ENCODE measurements at places on chromosomes 7 and 10.

DNA sequence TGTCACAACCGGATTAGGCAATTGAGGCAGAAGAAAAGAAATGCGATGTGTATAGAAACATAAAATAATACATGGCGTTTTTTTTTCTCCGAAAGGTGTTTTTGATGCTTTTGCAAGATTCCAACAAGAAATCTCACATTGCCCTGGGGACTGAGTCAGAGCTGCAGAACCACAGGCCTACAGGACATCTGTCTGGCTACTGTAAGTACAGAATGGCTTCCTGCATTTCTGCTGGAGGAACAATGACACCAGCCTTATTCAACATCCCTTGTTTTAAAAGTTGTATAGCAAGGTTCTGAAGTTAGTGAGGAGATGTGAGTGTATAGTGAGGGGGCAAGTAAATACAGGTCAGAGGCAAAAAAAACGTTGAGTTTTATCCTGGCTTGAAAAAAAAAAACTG, 256.4 kb downstream of the ABCA13 start:
- no peak for DNase-seq

- DNase-seq = no peak
These were observed 63.0 kb upstream of the SP4 start for GRCh38 chr7:21364801-21365271.

GRCh38 chr7:155715111-155715805, 70.8 kb downstream of the RBM33 start:
- no peak for DNase-seq

- DNase-seq = no peak
These were observed 33.6 kb downstream of the DNMBP start for GRCh38 chr10:99975942-99976809.

DNA sequence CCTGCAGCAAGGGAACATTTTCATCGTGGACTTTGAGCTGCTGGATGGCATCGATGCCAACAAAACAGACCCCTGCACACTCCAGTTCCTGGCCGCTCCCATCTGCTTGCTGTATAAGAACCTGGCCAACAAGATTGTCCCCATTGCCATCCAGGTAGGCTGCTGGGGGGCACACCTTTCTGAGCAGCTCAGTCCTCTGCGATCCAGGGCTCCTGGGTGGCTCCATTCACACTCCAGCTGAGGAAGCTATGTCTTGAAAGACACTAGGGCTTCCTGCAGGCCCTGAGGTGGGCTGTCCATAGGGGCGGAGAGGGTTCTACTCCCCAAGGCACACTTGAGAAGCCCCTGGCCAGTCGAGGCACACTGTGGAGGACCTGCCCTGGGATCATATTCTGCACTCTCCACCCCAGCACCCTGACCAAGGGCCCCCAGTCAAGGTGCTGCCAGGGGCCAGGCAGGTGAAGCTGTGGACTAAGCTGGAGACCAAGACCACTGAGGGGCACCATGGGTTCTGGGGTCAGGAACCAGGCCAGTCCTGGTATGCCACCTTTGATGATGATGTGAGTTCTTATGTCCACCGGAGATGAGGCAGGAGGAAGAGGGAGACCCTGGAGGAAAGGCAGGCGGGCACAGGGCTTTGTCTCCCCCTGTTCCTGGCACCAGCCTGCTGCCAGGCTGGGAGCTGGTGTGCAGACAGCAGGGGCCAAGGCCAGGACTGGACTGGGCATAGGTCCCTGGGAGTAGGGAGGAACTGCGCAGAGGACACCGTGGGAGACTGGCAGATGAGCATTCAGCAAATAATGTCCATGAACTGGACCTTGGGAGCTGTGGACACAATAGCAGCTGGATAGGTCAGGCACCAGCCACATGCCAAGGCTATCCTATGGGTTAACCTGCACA, 54.8 kb downstream of the ALOX5 start:
- no peak for DNase-seq

GRCh38 chr7:39950473-39951225, 593 bp downstream of the CDK13 start:
- no peak for DNase-seq

DNA sequence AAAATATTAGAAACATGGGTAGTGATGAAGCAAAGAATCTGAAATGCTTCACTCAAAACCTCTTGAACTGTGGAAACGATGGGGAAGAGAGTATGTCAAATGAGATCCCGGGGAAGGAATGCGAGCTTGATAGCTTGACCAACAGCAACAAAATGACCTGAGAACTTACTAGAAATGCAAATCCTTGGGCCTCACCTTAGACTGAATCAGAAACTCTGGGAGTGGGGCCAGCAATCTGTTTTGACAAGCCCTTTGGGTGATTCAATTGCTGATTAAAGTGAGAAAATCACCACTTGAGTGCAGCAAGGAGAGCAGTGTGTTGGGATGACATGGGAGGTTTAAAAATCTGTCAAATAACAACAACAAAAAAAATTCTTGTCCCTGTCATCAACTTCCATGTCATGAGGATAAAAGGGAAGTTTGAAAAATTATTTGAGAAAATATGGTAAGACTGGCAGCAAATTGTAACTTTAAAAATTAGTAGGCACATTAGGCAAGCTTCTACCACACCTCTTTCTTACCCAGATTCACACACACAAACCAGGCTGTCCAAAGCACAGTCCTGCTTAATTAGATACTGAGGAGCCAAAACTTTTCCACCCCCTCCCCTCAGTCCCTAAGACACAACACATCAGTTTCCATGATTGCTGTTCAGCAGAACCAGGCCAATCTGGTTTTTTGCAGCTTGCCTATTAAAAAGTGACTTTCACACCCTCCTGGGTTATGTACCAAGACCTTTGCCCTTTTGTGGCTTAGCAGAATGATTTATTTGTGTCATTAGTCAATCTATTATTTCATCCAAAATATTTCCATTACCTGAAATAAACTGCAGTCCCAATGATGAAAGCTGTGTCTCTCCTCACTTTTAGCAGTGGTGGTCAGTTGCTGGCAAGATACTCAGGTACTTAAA, 15.6 kb downstream of the CALCR start:
- no peak for DNase-seq

DNA sequence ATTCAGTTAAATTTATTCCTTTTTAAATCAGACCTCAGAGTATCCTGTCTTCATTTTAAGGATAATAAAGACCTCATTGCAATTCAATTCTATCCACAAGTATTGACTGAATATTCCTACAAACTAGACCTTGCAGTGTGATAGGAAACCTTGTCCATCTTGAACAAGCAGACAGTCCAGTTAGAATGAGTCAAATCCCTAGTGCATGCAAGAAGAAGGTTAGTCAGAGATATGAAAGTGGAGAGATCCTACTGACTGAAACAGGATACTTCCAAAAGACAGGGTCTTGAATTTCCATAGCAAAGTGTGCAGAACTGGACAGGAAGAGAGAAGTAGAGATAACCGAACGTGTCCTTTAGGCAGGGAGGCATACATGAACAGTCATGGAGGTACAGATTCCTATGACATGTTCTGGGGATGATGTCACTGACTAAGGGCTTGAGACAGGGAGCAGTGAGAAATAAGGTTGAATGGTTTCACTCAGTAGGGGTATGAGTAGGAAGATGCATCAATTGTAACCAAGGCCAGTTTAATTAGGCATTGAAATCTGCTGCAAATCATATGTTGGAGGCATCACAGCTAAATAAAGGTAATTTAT, 45.2 kb downstream of the PPP1R3A start:
- no peak for DNase-seq

GRCh38 chr7:80781561-80781979, 137.3 kb downstream of the SEMA3C start:
- DNase-seq = no peak

GRCh38 chr7:22386206-22386858, 29.4 kb upstream of the RAPGEF5 start:
- no peak for DNase-seq

DNA sequence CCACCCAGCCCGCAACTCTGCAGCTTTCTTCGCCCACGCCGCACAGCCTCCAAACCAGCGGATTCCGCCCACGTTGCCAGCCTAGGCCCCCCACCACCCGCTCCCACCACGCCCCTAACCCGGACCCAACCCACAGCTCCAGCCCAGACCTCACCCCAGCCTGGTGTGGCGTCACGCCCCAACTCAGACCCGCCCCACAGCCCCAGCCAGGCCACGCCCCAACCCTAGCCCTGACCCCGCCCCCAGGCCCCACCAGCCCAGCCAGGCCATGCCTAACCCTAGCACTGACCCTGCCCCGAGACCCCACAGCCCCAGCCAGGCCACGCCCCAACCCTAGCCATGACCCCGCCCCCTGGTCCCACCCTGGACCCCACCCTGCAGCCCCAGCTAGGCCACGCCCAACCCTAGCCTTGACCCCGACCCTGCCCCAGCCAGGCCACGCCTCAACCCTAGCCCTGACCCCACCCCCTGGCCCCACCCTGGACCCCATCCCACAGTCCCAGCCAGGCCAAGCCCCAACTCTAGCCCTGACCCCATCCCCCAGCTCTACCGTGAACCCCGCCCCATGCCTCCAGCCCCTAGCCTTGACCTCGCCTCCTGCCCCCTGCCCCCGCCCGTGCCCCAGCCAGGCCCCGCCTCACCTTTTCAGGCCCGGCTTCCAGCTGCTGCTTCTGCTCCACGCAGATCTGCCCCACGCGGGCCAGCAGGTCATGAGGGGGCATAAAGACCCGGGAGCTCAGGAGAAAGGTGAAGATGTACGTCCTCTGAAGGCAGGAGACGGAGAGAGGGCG, 64.0 kb downstream of the RASGEF1A start:
- no peak for DNase-seq

DNA sequence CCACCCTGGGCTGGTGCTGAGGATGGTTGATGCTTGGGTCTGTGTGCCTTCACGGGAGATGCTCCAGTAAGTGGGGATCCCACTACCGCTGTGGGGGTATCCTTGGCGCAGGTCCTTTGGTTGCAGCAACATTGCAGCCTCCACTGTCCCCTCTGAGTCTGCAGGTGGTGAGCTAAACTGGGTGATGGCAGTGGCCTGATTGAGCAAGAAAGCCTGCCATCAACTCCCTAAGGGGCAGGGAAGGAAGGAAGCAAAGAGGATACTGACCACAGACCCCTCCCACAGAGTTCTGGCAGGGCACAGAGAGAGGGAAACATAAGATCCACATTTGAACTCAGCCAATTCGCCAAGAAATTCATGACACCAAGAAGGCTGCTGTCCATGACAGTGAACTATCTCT, 43.2 kb downstream of the MYO1G start:
- DNase-seq = no peak

GRCh38 chr10:32981760-32982159, 23.7 kb upstream of the ITGB1 start:
- DNase-seq = no peak

DNA sequence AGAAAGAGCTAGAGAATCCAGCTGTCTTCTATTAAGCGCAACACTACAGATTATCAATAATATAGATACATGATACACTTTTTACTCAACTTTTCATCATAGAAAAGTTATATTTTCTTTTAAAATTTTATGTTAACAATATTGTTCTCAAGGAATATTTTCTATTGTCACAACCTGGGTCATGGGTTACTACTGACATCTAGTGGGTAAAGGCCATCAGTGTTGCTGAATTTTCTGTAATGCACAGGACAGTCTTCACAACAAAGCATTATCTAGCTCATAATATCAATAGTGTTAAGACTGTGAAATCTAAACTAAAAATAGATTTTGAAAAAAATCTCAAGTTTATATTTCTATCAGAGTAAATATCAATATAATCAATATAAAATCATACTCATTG, 209.8 kb downstream of the ZNF33B start:
- DNase-seq = no peak

DNA sequence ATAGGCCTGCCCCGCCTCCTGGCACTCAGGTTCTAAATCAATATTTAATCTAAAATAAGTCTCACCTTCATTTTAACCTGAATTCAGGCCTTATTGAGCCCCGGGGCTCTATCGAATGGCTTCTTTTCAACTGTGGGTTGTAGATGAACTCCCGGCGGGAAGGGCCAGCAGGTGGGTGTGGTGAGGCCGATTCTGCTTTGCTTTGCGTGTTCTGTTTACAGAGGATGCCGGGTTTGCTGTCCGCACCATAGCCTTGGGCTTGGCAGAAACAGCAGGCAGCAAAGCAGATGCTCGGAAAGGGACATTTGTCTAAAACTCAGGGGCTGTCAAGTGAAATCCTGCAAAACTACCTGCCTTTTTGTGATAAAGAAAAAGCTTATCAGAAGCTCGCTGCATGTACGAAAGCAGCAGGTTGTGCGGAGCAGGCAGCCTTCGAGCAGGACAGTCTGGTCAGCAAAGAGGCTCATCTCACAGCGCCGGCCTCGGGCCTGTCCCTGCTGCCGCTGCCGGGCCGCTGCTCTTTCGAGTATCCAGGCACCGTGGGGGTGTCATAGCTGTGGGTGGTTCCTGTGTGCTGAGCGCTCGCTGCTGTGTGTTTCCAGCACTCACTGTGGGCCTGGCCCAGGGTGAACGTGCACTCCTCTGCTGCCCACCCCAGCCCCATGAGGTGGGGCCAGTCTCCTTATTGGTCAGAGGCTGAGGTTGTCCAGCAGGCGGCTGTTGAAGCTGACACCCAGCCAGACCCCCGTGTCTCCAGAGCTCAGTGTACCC, 434.8 kb upstream of the FOXK1 start:
- no peak for DNase-seq

DNA sequence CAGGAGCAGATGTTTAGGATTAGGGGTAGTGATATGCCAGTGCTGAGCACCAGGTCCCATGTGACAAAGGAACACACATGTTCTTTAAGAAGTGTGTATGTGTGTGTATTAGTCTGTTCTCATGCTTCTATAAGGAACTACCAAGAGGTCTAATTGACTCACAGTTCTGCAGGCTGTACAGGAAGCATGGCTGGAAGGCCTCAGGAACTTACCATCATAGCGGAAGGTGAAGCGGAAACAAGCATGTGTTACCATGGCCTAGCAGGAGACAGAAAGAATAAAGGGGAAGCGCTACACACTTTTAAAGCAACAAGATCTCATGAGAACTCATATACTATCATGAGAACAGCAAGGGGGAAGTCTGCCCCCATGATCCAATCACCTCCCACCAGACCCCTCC, 22.8 kb upstream of the PDZD8 start:
- DNase-seq = no peak

GRCh38 chr7:2553108-2553507, 2.2 kb downstream of the BRAT1 start:
- DNase-seq = no peak

DNA sequence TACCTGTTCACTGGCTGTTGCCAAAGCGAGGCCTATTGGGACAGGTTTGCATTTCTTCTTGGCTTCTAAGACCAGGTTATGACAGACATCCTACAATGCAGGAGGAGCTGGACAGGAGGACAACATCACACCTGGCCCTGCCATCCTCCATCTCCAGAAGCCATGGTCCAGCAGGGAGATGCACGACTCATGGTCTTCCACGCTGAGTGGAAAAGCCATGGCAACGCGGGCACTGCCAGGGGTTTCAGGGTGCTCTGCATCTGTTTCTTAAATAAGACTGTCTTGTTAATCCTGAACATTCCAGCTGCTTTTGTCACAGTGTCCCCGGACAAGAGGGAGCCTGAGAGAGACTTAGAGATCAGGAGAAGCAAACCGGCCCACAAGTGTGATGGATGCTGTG, 40.3 kb downstream of the CLRN3 start:
- DNase-seq = no peak

DNA sequence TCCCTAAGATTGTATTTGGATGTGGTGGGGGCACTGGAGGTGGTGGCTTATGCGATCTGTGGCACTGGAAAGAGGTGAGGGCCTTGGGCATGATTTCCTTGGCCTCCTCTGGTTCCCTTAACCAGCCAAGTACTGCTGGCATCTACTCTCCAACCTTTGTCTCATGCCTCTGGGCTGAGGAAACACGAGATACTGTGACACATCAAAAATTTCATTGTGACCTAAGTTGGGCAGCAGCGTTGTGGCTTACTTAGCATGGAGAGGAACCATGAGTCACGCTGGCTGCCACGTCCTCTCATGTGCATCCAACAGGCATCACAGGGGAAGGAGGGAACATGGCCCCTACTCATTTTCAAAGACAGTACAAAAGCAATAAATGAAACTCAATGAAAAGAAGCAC, 29.7 kb upstream of the GSDME start:
- peak; percentile 73 for DNase-seq
